ENCODE measurements at places on chromosomes 5 and 9. TPM values are rescaled to one million over a fixed set of nuclear protein-coding genes. Genes with fewer than 3 reads are reported as not detected.
A peak's percentile ranks its signal among the peaks of the same experiment; 100 is the strongest.

P4HA2 gene
- total RNA-seq = 19.4 TPM

RANBP3L gene
- not detected for total RNA-seq

S1PR3 gene
- total RNA-seq = 0.05 TPM

- peaks cover 6% of the 10 kb centered on the region for H3K27me3 ChIP-seq
- H3K27ac ChIP-seq = no peak overlapping the region
- H3K4me3 ChIP-seq = no peak overlapping the region
- no peak for DNase-seq
- peaks cover 26% of the 10 kb centered on the region for H3K36me3 ChIP-seq
Observed at GRCh38 chr9:98043915-98044314, 12.6 kb upstream of the NANS start.

GRCh38 chr5:159330131-159330800, at the start of gene IL12B:
TSS of gene IL12B (minus strand) at chr5:159330487. CDS start at chr5:159326782, 3,705 bp downstream.
- peak within 1 kb of the TSS; percentile 57 for H3K4me3 ChIP-seq
- DNase-seq = no peak
- peaks cover 63% of the 10 kb centered on the region for H3K27me3 ChIP-seq
- H3K4me1 ChIP-seq = peaks cover 15% of the 10 kb centered on the region
- no peak within 1 kb of the TSS for H3K27ac ChIP-seq

DNA sequence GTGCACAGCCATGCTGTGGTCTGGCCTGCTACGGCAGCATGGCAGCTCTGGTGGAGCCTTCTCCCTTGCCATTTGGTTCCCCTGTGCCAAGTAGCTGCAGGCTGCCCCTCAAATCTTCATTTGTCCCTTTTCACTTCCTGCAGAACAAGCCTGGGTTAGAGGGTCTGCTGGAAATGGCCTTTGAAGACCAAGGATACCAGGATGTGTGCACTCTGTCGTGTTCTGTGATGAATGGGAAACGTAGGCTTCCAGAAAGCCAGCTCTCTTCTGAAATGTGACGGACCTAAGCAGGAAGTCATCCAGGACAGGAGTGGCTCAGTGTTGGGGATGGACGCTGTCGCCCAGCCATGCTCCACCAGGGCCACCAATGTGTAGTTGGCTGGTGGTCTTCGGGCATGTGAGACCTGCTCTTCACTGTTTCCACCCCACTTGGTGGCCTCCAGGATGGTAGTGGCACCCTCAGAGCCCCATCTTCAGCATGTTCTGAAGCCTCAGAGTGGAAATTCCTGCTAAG, 3.4 kb upstream of the POMT1 start:
- peak overlapping the region; percentile 79 for H3K27ac ChIP-seq
- H3K27me3 ChIP-seq = no peaks in the 10 kb centered on the region
- no peak for DNase-seq
- peaks cover 58% of the 10 kb centered on the region for H3K4me1 ChIP-seq
- peaks cover 34% of the 10 kb centered on the region for H3K36me3 ChIP-seq

GRCh38 chr9:107137495-107138202, 145.4 kb upstream of the RAD23B start:
- no peak overlapping the region for H3K4me3 ChIP-seq
- H3K27me3 ChIP-seq = peaks cover 9% of the 10 kb centered on the region
- H3K36me3 ChIP-seq = no peaks in the 10 kb centered on the region
- H3K27ac ChIP-seq = no peak overlapping the region

DNA sequence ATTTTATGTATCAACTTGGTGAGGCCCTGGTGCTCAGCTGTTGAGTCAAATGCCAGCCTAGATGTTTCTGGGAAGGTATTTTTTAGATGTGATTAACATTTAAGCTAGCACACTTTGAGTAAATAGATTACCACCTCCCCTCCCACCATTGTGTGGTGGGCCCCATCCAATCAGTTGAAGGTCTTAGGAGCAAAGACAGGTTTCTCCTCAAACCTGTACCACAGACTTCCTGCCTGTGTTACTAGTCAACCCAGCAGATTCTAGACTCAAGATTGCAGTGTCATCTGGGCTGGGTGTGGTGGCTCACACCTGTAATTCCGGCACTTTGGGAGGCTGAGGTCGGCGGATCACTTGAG, 33.8 kb downstream of the MRPL36 start:
- DNase-seq = no peak
- H3K4me3 ChIP-seq = no peak overlapping the region
- no peaks in the 10 kb centered on the region for H3K36me3 ChIP-seq

DNA sequence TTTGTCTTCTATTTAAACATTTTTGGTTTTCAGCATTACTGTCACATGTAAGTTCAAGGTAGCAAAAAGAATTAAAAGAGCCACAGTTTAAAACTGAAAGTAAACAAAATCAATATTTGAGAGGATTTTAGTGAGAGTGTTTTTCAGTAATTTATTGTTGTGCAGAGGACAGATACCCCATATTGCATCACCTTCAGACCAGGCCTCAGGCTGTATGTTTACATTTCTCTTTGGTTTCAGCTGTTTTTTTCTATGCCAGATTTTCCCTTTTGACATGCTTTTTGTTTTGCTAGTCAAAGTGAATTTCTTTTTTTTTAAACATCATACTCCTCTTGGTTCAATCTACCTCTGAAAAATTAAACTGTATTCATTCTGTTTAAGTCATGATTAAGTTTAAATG, 47.2 kb downstream of the MAST4 start:
- no peaks in the 10 kb centered on the region for H3K4me1 ChIP-seq
- no peak overlapping the region for H3K4me3 ChIP-seq
- H3K36me3 ChIP-seq = no peaks in the 10 kb centered on the region

DNA sequence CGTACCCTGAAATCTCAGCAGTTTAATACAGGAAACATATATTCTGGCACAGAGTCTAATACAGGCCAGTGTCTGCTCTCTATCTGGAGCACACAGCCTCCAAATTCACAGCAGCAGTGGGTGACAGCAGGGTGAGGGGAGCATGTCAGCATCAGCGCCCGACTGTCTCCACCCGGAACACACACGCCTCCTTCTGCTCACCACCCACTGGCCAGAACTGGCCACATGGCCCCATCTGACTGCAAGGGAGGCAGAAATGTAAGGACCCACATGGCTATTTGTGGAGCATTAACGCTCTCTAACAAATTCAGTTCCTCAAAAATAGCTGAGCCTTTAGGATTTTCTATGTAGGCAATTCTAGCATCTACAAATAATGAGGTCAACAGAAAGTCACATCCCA, 24.6 kb downstream of the UBE2QL1 start:
- no peak overlapping the region for H3K4me3 ChIP-seq
- no peaks in the 10 kb centered on the region for H3K36me3 ChIP-seq
- no peak overlapping the region for H3K27ac ChIP-seq

- no peak for DNase-seq
- peaks cover 2% of the 10 kb centered on the region for H3K27me3 ChIP-seq
- no peak overlapping the region for H3K27ac ChIP-seq
- no peaks in the 10 kb centered on the region for H3K36me3 ChIP-seq
Observed at GRCh38 chr5:148585988-148586387, 68.3 kb downstream of the HTR4 start.

GRCh38 chr5:10031817-10032216, 217.9 kb downstream of the ATPSCKMT start:
- no peaks in the 10 kb centered on the region for H3K36me3 ChIP-seq
- no peaks in the 10 kb centered on the region for H3K4me1 ChIP-seq
- H3K27me3 ChIP-seq = no peaks in the 10 kb centered on the region
- DNase-seq = no peak

- peaks cover 21% of the 10 kb centered on the region for H3K27me3 ChIP-seq
- no peak overlapping the region for H3K27ac ChIP-seq
- no peak overlapping the region for H3K4me3 ChIP-seq
- DNase-seq = no peak
- no peaks in the 10 kb centered on the region for H3K36me3 ChIP-seq
Observed at GRCh38 chr9:19782005-19782404, 6.8 kb downstream of the SLC24A2 start.

DNA sequence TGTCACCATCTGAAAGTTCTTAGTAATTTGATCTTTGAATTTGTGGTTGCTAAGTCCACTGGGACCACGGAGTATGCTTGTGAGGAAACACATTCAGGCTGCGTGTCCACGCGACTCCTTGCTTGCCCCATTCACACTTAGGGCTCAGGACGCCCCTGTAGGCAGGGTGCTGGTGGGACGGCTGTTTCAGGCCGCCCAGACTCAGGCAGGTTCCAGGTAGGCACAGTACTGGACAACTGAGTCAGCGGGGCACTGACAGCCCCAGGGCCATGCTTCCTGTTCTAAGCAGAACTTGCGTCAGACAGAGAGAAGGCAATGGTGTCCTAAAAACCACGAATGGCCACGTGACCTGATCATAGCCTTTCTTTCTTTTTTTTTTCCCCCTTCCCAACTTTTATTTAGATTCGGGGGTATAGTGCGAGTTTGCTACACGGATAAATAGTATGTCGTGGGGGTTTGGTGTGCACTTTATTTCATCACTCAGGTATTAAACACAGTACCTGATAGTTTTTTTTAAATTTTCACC, 7.7 kb upstream of the RASGEF1C start:
- H3K4me1 ChIP-seq = no peaks in the 10 kb centered on the region
- no peak overlapping the region for H3K27ac ChIP-seq
- no peaks in the 10 kb centered on the region for H3K36me3 ChIP-seq
- no peaks in the 10 kb centered on the region for H3K27me3 ChIP-seq
- DNase-seq = no peak
- no peak overlapping the region for H3K4me3 ChIP-seq

DNA sequence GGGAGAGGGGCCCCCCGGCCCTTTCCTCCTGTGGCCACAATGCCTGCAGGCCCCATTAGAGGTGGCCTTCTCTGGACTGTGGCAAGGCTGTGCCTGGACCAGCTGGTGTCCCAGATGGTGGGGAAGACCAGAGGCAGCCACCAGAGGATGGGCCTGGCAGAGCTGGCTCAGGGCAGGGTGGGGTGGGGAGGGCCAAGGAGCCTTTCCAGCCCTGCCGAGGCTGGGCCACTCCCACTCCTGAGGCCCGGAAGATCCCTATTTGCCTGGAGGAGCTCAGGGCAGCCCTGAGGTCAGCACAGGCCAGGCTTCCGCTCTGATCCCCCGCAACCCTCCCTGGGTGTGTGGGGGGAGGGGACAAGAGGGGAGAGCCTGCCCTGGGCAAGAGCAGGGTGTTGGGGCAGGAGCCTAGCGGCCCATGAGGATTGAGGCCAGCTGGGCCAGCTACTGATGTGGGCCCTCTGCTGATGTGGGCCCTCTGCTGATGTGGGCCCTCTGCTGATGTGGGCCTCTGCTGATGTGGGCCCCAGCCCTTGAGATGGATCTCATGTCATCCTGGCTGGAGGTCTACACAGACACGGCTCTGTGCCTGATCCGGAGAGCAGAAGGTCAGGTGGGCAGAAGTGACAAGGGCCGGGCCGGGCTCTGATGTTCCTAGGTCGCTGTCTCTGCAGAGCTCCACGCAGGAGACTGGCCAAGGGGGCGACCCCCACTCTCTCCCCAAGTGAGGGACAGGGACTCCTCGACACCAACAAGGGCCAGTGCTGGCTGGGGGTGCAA, 6.0 kb downstream of the MRPS2 start:
- no peak for DNase-seq
- H3K27ac ChIP-seq = no peak overlapping the region
- H3K36me3 ChIP-seq = peaks cover 16% of the 10 kb centered on the region
- peaks cover 21% of the 10 kb centered on the region for H3K4me1 ChIP-seq
- H3K27me3 ChIP-seq = peaks cover 12% of the 10 kb centered on the region

DNA sequence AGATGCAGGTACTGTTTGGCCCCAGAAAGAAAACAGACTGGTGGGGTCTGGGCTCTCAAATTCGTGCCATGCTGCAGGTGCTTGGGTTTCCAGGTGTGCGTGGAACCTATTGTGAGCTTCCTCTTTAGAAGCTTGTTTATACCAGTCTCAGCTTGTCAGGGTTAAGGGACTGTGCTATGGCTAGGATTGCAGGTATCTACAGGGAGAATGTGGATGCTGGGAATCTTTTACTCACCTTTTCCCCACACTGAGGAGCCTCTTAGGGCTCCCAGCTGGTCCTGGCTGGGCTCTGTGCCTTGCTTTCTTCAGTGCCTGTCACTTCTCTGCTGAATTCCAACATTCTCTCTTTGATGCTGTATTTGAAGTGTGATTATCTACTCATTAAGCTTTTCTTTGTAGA, 111.8 kb downstream of the WDR70 start:
- no peaks in the 10 kb centered on the region for H3K27me3 ChIP-seq
- no peak overlapping the region for H3K27ac ChIP-seq
- H3K4me3 ChIP-seq = no peak overlapping the region
- peaks cover 2% of the 10 kb centered on the region for H3K4me1 ChIP-seq
- no peak for DNase-seq

DNA sequence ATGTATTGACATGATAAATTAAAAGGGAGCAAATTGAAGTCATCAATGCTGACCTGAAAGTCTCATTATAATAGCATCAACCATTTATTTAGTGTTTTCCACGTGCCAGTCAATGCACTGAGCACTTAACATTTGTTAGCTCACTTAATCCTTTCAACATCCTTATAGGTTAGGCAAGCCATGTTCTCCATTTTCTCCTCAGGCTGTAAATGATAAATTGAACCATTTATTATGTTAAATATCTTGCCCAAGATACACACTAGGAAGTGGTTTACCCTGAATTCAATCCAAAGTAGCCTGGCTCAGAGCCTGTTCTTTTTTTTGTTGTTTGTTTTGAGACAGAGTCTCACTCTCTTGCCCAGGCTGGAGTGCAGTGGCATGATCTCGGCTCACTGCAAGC, 25.0 kb upstream of the SNX2 start:
- H3K27ac ChIP-seq = no peak overlapping the region
- H3K27me3 ChIP-seq = peaks cover 11% of the 10 kb centered on the region
- H3K36me3 ChIP-seq = no peaks in the 10 kb centered on the region
- H3K4me3 ChIP-seq = no peak overlapping the region
- DNase-seq = no peak

- no peak overlapping the region for H3K4me3 ChIP-seq
- H3K27ac ChIP-seq = no peak overlapping the region
- H3K36me3 ChIP-seq = no peaks in the 10 kb centered on the region
- H3K4me1 ChIP-seq = peaks cover 1% of the 10 kb centered on the region
- DNase-seq = no peak
- H3K27me3 ChIP-seq = peaks cover 24% of the 10 kb centered on the region
Observed at GRCh38 chr9:88258601-88259000, 120.3 kb upstream of the SPATA31C2 start.

- H3K4me1 ChIP-seq = no peaks in the 10 kb centered on the region
- no peaks in the 10 kb centered on the region for H3K27me3 ChIP-seq
- H3K36me3 ChIP-seq = no peaks in the 10 kb centered on the region
- no peak overlapping the region for H3K27ac ChIP-seq
- H3K4me3 ChIP-seq = no peak overlapping the region
- DNase-seq = no peak
Observed at GRCh38 chr5:138964647-138965201, 89.6 kb upstream of the LRRTM2 start.

- no peaks in the 10 kb centered on the region for H3K36me3 ChIP-seq
- no peaks in the 10 kb centered on the region for H3K27me3 ChIP-seq
- no peak overlapping the region for H3K4me3 ChIP-seq
- no peak for DNase-seq
Observed at GRCh38 chr5:93381057-93381456, 200.0 kb downstream of the NR2F1-AS1 start.

GRCh38 chr5:35083150-35083549, 35.4 kb upstream of the AGXT2 start:
- no peak for DNase-seq
- peaks cover 16% of the 10 kb centered on the region for H3K27me3 ChIP-seq

All from activated CD8-positive, alpha-beta memory T cell treated with anti-CD3 and anti-CD28 coated beads, Interleukin-2, amount 10 ng/mL, durations not matched to agents 7 days and 5 days (primary cell).